ENCODE measurements at places on chromosomes 5 and 9. TPM values are rescaled to one million over a fixed set of nuclear protein-coding genes. Genes with fewer than 3 reads are reported as not detected.
A peak's percentile ranks its signal among the peaks of the same experiment; 100 is the strongest.

- peak; percentile 20 for DNase-seq
These were observed 22.3 kb downstream of the WWC1 start for GRCh38 chr5:168313596-168314204.

The IL3 gene
- polyA plus RNA-seq = not detected

DNA sequence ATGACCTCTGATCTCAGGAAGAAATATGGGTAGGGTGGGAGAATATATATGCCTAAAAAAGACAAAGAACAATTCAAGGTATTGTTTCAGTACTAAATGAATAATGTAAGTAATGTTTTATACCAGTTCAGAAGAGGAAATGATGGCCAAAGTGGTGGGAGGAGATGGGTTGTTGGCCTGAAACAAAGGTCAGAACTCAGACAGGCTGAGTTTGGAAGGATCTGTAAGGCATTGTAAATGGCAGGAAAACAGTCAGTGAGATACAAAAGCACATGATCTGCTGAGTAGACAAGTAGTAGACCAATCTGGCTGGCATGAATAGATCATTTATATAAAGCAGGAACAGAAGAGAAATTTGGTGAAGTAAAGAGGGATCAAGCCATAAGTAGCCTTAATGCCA is 175.8 kb upstream of the PLCXD3 start:
- DNase-seq = no peak

The FOXD4L3 gene
- polyA plus RNA-seq = not detected

GRCh38 chr9:26735160-26735559 is 157.4 kb downstream of the CAAP1 start:
- no peak for DNase-seq

DNA sequence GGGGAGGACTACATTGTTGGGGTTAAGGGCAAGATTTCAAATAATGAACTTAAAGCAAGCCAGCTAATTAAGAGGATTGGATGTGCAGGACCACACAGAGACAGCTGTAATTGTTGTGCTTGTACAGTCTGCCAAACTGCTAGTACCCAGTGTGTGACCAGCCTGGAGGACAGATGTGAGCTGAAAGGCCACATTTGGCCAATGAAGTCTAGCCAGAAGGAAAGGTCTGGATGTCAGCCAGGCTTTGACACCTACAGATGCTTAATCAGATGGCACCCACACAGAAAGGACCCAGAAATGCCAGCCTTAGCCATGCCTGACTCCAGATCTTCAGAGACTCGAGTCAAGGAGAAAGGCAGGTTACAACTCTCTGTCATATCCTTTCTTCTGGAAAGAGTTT is 491.1 kb downstream of the KIF4B start:
- DNase-seq = no peak

The MYMK gene
- not detected for polyA plus RNA-seq

The PCDHB15 gene
- polyA plus RNA-seq = 1.5 TPM

- peak; percentile 85 for DNase-seq
These were observed 121.6 kb upstream of the ADAMTS16 start for GRCh38 chr5:5018578-5018970.

DNA sequence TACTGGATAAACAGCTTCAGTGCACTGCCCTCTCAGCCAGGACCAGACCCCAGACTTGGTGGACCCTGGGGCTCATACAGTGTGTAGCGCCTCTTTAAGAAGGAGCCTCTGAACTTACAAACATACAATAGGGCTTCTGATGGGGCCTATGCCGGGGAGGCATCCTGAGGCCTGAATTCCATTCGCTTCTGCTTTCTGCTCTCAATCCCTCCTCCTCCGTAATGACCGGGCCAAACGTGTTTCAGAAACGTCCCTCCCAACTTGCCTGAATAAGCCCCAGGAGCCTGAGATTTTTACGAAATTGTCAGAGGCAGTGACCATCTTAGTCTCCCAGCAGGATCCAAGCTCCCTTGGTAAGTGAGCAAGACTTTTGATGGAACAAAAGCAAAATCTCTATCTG is 128.1 kb upstream of the BOD1 start:
- no peak for DNase-seq

The SPINK13 gene
- not detected for polyA plus RNA-seq

The RAB24 gene
- polyA plus RNA-seq = 28.9 TPM

DNA sequence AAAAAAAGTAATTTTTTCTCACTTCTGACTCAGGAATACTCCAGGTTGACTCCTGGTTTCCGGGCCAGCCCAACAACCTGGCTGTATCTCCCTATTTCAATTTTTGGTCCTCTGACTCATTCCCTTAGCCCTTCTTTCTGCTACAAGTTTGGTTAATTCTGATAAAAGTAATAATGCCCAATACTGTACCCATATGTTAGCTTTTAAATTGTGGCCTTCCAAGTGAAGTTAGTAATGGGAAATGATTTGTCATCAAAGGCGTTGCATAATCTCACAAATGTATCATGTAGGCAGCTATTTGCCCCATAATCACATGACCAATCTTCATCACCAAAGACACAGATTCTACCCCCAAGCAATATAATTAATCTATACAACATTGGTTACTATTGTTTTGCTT is 31.1 kb upstream of the BNC2 start:
- peak; percentile 85 for DNase-seq

GRCh38 chr5:128197896-128198522 is 114.4 kb downstream of the SLC12A2 start:
- no peak for DNase-seq

- peak; percentile 24 for DNase-seq
These were observed 1.0 kb downstream of the TBC1D2 start for GRCh38 chr9:98254228-98255060.

The DDX4 gene
- not detected for polyA plus RNA-seq

DNA sequence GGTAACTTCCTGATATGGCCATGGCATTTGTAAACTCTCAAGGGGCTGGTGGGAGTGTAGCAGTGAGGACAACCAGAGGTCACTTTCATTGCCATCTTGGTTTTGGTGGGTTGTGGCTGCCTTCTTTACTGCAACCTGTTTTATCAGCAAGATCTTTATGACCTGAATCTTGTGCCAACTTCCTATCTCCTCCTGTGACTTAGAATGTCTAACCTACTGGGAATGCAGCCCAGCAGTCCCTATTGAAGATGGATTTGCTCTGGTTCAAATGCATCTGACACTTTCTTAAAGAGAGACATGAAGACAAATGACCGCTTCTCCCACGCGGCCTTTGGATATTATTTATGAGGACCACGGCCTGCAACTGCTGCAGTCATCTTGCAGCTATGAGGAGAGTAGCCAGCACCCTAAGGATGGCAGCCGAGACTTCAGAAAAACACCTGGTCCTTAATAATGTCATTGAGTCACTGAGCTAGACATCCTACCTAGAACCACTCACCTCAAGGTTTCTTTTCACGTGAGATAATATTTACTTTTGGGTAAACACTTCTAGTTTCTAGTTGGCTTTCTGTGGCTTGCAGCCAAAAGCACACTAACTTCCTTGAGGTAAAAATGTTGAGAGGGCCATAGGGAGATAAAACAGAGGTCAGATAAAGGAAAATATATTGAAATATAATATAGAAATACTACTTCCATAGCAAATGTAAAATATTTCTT is 28.2 kb downstream of the CETN3 start:
- no peak for DNase-seq

DNA sequence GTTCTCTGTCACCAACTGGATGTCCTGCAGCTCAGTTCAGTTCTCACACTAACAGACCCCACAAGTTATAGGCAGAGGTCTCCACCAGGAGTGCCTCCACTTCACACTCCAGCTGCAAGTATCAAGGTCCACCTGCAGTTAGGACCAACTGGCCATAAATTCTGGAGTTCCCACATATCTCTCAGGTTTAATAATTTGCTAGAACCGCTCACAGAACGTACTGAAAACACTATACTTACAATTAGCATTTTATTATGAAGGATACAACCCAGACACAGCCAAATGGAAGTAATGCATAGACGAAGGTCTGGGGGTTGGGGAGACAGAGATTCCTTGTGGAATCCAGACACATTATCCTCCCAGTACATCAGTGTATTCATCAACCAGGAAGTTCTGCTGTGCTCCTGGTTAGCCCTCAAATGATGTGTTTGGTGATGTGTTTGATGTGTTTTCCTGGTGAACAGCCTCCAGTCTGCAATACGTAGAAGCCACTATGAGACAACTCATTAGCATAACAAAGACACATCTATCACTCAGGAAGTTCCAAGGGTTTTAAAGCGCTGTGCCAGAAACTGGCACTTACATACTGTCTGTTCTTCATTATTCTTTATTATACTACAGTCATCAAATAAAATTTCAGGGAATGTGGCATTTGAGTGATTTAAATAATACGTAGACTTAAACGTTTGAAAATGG is 25.4 kb downstream of the OGN start:
- DNase-seq = peak; percentile 66

The PROB1 gene
- 0.55 TPM for polyA plus RNA-seq

DNA sequence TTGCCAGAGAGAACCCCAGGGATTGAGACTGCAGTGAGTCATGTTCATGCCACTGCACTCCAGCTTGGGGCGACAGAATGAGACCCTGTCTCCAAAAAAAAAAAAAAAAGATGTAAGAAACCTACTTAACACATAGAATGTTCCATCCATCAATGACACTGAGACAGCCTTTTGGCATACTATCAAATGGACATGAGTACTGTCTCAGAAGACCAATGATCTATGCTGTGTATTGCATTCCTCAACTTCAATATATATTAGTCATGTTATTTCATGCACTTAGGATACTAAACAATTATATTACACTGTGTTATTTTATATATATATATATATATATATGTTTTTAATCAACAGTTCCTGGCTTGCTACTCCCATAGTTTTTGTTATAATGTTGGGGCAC is 57.1 kb upstream of the ANKH start:
- DNase-seq = no peak

DNA sequence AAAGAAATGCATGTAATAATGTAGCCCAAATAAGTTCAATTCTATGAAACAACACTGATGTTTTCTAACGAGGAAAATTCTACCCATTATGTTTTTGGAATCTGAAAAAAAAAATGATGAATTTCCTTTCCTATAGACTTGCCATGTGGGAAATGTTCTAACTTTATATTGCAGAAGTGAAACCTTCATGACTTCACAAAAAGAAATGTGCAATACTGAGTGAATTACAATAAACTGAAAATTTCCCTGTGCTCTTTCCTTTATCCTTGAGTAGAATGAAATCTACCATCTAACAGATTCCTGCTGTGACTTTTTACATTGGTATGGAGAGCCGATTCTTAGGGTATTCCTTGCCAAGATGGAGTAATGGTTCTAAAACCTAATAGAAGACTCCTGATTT is 1622.5 kb downstream of the MAT2B start:
- DNase-seq = no peak

DNA sequence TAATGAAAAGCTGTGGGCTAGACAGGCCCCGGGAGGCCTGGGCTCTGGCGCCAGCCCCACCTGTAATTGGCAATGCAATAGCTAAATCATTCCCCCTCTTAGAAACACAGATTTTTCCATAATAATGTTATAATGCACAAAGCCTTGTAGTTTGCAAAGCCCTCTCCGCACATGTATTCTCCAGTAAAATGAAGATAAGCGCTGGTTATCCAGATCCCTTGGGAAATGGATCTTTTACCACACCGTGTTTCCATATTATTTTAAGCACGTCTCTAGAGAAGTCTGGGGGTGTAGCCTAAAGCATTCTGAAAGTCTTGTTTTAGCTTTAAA is 1.1 kb upstream of the APBA1 start:
- DNase-seq = no peak

GRCh38 chr9:99173570-99174504 is 47.9 kb downstream of the ALG2 start:
- DNase-seq = no peak

The MAML1 gene
- polyA plus RNA-seq = 5.8 TPM

The KCNIP1 gene
- not detected for polyA plus RNA-seq

- DNase-seq = peak; percentile 38
These were observed 3.1 kb downstream of the RHOBTB3 start for GRCh38 chr5:95734187-95734586.

The QRFP gene
- polyA plus RNA-seq = 0.18 TPM

- no peak for DNase-seq
These were observed 3.5 kb downstream of the TXNDC8 start for GRCh38 chr9:110334183-110334582.

DNA sequence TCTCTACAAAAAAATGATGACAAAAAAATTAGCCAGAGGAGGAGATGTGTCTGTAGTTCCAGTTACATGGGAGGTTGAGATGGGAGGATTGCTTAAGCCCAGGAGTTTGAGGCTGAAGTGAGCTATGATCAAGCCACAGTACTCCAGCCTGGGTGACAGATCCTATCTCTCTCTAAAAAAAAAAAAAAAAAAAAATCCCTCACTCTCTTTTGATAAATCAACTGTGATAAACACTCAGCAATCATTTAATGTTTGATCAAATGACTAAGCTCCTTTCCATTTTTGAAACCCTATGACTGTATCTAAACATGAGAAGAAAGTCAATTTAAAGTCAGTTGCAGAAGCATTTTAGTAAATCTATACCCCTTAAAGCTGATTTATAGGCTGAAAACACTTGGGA is 112.1 kb upstream of the IL6ST start:
- no peak for DNase-seq

GRCh38 chr9:20528253-20528652 is 94.0 kb downstream of the MLLT3 start:
- no peak for DNase-seq

- no peak for DNase-seq
These were observed 5.8 kb downstream of the NOXA1 start for GRCh38 chr9:137428841-137429545.

The GABRA6 gene
- not detected for polyA plus RNA-seq

The IFNA6 gene
- polyA plus RNA-seq = not detected

- DNase-seq = peak; percentile 54
These were observed 2.0 kb upstream of the ZNF462 start for GRCh38 chr9:106860721-106861639.

DNA sequence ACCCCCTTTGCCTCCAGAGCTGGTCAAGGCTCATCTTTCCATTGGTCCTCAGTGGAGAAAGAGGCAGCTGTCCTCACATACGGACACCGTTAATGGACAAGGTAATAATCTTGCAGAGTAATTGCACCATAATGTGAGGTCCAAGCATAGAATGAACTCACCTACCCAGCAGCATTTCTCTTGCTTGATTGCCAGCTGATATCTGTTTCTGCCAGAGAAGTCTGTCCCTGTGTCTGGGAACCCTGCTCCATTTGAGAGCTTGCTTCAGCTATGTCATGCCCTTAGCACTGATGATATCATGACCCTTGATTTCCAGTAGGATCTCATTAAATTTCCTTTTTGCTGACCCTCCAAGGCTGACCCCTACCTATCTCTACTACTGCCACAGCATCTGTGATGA is 154.6 kb downstream of the PIK3R1 start:
- DNase-seq = no peak

DNA sequence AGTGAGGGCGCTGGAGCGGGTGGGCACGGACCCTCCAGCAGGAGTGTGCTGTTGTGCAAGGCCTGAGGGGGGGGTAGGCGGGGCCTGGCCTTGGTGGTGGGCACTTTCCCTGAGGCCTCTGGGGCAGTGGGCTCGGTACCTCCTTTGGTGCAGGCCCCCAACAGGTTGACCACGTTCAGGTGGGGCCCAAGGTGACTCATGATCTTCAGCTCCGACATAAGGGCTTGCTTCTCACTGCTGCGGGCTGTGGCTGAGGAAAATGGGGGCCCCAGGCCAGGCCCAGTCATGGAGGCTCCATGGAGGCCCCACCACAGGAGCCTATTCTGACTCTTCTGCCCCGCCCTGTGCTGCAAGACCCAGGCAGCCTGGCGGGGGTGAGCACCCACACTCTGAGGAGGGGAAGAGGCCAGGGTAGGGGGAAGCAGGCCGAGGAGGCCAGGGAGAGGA is 31.5 kb downstream of the PDGFRB start:
- DNase-seq = no peak
